ENCODE measurements at places on chromosomes 4 and X.

- DNase-seq, result peak; percentile 78
Observed at GRCh38 chr4:165874791-165875371, 1.8 kb downstream of the TLL1 start.

DNA sequence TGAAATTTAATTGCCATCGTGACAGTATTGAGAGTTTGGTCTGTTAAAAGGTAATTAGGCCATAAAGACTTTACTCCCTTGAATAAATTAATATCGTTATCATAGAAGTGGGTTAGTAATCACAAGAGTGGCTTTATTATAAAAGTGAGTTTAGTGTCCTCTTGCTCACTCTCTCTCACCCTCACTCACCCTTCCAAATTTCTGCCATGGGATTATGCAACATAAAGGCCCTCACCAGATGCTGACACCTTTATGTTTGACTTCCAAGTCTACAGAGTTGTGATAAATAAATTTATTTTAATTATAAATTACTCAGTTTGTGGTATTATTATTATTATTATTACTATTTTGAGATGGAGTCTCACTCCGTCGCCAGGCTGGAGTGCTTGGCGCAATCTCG is 1070.8 kb downstream of the PCDH18 start:
- DNase-seq, result no peak

DNA sequence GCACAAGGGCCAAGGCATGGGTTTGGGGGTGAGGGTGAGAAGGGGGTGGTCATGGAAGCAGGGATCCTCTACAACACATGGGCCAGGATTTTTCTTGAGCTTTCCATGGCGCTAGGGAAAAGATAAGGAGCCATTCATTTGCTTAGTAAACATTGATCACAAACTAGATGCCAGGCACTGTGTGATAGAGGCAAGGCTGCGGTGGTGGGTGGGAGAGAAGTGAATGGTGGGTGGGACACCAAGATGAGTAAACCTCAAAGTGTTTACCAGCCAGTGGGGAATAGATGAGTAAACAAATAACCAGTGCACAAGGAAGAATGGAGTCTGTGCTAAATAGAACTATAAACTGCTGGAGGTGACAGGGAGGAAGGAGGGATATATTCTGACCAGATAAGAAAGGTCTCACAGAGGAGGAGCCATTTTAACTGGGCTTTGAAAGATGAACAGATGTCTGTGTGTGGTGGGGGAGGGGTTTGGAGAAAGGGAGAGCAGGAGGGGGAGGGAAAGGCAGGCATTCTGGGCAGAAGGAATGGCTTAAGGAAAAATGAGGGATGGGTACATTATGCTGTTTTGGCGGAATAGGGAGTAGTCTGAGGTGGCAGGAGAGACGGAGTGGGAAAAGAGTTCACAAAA is 48.0 kb upstream of the LAS1L start:
- DNase-seq, result no peak

- DNase-seq, result no peak
Observed at GRCh38 chrX:113157496-113157895, 316.9 kb upstream of the AMOT start.

DNA sequence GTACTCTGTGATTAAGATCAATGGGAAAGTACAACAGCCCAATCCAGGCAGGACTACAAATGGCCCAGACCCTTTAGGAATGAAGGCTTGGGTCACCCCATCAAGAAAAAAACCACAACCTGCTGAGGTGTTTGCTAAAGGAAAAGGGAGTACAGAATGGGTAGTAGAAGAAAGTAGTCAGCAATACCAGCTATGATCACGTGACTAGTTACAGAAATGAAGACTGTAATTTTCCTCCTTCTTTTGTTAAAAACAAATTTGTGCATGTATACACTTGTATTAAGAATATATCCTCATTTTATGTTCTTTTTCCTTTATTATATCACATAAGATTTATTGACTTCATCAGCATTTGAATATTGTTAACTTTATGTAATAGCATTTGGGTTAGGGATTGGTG is 160.1 kb upstream of the TBX22 start:
- DNase-seq, result no peak

- DNase-seq, result no peak
Observed at GRCh38 chr4:121651597-121651996, 45.2 kb downstream of the ANXA5 start.

DNA sequence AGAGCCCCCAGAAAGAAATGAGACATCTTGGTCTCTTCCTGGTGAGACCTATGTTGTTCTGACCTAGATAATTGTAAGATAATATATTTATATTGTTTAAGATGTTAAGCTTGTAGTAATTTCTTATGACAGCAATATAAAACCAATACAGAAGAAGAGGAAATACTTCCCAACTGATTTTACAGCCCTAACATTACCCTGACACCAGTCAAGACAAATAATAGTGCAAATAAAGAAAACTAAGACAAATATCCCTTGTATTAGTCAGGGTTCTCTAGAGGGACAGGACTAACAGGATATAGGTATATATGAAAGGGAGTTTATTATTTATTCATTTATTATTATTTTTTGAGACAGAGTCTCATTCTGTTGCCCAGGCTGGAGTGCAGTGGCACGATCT is 18.7 kb downstream of the TCEAL8 start:
- DNase-seq, result no peak

DNA sequence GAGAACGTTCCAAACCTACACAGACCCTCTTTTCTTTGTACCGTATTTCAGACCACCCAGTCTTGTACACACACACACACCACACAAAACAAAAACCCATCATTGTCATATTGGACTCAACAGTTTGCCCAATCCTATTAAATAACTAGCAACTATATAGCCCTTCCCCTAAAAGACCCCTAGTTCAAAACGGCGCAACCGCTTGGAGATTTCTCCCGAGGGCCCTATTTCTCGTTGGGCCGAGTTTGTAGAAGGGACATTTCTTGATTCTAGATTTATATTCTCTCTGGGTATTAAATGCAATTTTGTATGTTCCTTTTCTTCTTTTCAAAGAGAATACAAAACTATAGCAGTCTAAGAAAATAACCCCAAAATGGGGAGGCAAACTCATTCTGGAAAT is 547 bp upstream of the PDGFRA start:
- DNase-seq, result no peak

- DNase-seq, result no peak
Observed at GRCh38 chr4:107452717-107453630, 267.1 kb downstream of the PAPSS1 start.

- DNase-seq, result no peak
Observed at GRCh38 chrX:92232182-92232581, 453.0 kb downstream of the PCDH11X start.

DNA sequence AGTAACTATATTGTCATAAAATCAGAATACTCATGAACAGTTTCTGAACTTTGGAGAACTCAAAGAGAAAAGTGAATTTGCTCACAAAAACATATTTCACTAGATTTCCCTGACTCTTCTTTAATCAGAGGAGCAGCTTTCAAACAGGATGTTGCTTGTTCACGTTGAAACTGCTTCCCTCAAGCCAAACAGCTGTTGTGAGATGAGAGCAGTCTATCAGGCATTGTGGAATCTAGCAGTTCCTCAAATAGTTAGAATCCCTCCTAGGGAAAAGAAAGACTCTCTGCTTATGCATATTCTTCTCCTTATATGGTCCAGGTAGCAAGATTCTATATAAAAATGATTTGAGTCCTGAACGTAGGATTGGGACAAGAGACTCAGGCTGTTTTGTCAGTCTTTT is 1012.1 kb downstream of the FAM133A start:
- no peak for DNase-seq

DNA sequence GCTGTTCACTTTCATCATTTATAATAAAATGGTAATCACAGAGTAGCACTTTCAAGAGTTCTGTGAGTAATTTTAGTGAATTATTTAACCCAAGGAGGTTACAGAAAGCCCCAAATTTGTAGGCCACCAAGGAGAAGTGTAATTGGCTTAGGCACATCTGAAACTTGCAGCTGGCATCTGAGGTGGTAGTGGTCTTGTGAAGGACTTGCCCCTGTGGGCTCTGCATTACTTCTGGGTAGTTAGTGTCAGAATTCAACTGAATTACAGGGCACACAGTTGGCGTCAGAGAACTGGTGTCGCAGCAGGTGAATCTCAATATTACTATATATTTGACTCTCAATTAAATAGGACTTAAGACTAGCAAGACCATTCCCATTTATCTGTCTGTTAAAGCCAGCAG is 36.9 kb downstream of the GPR174 start:
- DNase-seq, result no peak

DNA sequence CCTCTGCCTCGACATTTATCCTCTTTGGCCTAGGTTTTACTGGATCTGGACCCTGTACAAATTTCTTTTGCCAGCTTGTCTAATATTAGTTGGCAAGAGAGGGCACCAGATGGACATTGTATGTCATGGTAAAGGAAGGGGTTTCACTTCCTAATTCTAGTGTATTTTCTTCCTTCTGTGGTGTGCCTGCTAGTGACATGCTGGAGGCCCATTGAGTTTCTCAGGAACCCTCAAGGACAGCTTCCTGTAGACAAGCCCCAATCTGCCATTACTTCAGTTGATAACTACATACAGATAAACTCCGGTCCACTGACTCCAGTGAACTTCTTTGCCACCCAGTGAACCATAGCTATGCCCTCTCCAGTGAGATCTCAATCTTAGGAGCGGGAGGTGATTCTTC is 116.9 kb downstream of the STPG2 start:
- DNase-seq, result no peak

DNA sequence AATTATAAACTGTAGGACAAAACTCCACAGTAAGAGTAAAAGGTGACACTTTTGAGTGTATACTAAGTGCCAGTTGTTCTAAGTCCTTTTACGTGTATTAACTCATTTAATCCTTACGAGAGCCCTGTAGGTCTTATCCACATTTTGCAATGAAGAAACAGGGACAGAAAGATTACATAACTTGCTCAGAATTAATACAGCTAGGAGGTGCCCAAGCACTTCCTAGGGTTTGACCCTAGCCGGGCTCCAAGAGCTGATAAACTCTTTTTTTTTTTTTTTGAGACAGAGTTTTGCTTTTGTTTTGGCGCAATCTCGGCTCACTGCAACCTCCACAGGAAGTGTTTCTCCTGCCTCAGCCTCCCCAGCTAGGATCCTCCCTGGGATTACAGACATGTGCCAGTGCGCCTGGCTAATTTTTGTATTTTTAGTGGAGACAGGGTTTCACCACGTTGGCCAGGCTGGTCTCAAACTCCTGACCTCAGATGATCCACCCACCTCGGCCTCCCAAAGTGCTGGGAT is 110.4 kb downstream of the UBE2K start:
- no peak for DNase-seq

GRCh38 chr4:14165222-14165920 is 537.8 kb upstream of the BOD1L1 start:
- DNase-seq, result no peak

- no peak for DNase-seq
Observed at GRCh38 chr4:137794764-137795254, 262.5 kb upstream of the PCDH18 start.

- DNase-seq, result peak; percentile 1
Observed at GRCh38 chr4:75429208-75429607, 85.0 kb downstream of the RCHY1 start.

GRCh38 chrX:40013266-40014195 is 84.2 kb downstream of the BCOR start:
- peak; percentile 23 for DNase-seq

GRCh38 chrX:41695426-41695825 is 6.7 kb downstream of the GPR34 start:
- no peak for DNase-seq

DNA sequence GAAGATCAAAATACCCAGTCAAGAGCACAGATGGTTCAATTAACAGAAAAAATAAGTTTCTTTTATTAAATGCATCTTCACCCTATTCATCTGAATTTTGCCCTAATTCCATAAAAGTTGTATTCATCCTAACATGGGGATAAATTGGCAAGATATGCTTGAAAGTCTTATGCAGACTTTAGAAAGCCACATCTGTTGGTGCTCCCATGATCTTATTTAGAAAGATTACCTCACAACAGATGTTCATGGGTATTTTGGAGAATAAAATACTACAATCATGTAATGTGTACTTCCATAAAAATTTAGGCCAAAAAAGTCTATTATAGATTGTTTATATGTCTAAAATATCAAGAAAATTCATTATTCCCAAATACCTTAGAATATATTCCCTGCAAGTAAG is 510.3 kb downstream of the TECRL start:
- no peak for DNase-seq

DNA sequence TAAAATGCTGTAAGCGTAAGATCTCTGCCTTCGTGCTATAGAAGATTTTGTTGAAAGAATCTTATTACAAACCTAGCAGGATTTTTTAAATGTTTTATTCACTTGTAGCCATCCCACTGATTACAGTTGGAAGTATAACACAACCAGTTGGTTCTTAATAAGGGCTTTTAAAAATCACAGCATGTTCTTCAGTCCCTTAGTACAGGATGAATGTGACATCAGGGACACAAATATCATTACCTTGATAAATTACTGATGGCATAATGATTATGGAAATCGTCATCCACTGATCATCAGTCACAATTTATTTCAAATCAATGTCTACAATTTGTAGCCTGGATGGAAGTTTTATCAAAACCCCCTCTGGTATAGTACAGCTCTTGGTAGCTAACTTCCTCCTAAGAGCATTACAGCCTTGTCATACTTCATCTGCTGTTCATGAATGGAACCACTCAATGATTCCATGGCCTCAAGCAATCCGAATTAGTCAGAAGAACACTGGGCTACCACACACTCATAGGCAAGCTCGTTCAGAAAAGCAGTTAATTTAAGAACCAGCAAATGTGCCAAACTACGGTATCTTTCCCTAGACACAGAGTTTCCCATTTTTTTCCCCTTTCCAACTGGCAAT is 389.2 kb upstream of the TENM3 start:
- no peak for DNase-seq

DNA sequence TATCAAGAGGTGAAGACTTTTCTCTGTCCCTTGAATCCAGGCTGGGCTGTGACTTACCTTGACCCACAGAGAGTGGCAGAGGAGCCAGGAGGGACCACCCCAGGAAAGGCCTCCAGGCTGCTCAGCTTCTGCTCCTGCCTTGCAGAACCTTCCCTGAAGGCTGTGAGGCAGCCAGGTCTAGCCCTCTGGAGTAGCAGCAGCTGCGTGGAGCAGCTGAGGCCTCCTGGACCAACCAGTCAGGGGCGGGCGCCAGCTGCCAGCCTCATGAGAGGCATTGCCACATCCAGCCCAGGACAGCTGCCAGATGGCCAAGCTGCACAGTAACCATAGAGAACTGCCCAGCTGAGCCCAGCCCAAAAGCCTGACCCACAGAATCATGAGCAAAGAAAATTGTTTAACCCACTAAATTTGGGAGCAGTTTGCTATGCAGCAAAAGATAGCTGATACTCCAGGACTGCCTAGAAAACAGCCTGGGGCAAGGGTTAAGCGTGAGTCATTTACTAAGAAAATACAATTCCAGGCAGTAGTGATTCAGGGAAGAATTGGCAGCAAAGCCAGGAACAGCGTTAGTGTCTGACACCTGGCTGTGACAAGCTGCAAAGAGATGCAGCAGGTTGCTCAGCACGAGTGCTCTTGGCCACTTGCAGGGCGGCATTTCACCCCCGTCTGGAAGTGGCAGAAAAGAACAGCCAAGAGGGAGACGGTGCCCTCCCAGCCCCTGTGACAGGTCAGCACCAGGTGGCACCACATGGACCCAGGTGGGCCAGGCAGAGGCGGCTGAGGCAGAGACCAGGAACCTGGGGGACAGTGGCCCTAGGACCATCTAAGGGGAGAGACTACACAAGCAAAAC is 14.7 kb upstream of the PDE6B start:
- no peak for DNase-seq

Measured in G401 (cell line).